Right hindlimb (tissue), 1 donor: ENCODE measurements at places on chromosomes 5 and 9.

DNA sequence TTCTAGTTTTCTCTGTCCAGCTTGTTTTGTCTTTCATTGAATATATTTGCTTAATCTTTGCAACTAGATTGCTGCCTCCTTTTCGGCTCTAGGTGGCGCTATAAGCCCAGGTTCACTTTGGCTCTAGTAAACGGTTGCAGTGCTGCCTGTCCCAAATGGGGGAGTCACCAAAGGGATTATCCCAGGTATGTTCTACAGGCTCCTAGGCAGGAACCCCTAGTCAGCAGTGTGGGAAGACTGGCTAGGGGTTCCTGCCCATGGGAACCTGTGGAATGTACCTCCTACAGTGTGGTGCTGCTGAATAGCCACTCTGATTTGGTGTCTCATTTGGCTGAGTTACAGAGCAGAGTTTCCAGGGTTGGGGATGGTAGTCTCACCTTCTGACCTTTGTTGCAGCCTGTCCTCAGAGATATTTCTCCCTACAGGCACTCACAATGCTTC lies 85.2 kb downstream of the ARSB start:
- DNase-seq = no peak

- no peak for DNase-seq
Measured at GRCh38 chr5:83914199-83914598, 193.5 kb upstream of the HAPLN1 start.

GRCh38 chr5:172661526-172661925 lies 20.5 kb downstream of the NEURL1B start:
- DNase-seq = no peak

GRCh38 chr5:149550594-149551226 lies 529 bp downstream of the CSNK1A1 start:
- DNase-seq = no peak

- DNase-seq = peak; percentile 92
Measured at GRCh38 chr9:73132034-73132776, 19.5 kb upstream of the ANXA1 start.

DNA sequence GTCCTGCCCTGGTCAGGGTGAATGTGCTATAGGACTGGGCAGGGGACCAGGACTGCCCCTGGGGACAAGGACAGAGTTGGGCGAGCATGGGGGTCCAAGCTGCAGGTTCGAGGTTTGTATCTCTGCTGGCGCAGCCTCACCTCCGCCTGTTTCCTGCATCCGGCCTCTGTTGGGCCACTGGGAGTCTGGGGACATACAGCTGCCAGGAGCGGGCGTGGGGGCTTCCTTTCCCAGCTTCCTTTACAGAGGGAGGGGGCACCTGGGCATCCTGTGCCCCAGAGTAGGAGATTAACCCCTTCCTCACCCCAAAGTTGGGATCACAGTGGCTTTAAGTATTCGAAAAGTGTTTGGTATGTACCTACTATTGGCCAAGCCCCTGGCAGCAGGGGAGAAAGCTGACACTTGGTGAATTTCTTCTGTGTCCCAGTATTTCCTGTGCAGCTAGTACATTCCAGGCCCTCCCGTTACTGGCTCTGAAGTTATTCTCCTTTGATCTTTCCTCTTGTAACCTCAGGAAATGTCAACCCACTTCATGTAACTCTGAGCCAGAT lies 19.0 kb downstream of the OLFML2A start:
- DNase-seq = no peak

DNA sequence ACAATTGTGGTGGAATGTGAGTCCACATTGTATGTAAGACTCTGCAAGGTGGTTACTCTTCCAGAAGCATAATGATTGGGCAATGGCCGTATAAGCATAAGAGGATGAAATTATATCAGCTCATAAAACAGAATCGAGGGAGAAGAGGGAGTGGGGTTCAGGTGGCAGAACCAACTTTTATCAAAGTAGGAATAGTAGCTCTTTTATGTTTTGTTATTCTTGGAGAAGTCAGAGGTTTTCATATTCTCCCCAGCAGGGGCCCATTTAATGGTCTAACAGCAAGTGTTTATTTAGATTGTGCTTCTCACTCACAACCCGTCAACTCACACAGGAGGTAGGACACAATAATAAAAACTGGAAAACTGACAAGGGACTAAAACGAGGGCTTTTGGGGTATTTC lies 291.3 kb upstream of the CD180 start:
- DNase-seq = no peak

GRCh38 chr9:99628285-99628684 lies 193.4 kb upstream of the NR4A3 start:
- no peak for DNase-seq

DNA sequence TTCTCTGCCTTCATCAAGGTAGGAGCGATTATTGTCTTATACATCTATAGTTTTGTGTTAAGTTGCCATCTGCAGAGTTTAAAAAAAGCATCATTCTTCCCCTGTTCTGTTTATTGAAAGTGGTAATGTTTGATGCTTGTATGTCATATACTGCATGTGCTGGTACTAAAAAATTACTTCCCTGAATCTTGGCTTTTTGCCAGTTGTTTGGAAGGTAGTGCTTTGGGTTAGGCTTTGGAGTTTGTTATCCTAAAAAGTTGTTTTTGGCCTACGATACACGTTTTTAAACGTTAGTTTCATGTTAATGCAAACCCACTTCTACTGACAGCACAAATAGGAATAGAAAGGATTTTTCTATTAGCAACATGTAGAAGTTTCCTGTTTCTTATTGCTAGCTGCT lies 158.3 kb downstream of the GIN1 start:
- no peak for DNase-seq

- DNase-seq = no peak
Measured at GRCh38 chr5:132459031-132459982, 31.3 kb downstream of the IRF1 start.

DNA sequence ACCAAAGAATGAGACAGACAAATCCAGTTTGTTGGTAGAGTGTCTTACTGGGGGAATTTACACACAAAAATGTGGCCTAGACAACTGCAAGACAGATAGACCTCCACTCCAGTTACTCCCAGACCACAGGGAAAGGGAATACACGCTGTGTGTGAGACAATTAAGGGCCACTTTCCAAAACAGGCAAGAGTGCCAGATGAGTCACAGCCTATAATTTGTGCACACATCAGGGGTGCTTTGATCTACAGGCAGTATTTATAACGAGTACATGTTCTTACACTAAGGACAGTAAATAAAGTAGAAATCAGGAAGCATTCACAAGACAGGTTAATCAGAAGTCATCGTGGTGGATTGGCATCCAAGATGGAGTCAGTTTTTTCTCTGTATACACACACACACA lies 114.8 kb downstream of the ZNF622 start:
- DNase-seq = no peak

- DNase-seq = peak; percentile 74
Measured at GRCh38 chr9:129140397-129141065, 29.3 kb downstream of the PTPA start.

DNA sequence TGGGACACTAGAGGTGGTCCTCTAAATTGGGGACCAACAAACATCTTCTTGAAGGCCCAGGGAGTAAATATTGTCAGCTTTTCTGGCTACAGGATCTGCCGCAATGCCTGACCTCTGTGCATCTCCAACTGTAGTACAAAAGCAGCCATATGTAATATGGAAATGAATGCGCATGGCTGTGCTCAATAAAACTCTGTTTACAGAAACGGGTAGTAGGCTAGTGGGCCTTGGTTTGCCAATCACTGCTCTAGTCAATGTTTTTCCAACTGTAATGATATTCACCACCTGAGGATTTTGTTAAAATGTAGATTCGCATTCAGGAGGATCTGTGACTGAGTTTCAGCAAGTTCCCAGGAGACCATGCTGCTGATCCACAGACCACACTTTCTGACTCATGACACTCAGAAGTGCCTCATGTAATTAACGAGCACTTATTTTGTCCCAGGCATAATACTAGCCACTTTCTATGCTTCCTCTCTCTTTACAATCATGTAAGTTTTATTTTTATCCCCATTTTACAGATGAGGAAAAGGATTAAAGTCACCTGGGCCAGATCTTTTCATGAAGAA lies 96.9 kb downstream of the MED27 start:
- no peak for DNase-seq

DNA sequence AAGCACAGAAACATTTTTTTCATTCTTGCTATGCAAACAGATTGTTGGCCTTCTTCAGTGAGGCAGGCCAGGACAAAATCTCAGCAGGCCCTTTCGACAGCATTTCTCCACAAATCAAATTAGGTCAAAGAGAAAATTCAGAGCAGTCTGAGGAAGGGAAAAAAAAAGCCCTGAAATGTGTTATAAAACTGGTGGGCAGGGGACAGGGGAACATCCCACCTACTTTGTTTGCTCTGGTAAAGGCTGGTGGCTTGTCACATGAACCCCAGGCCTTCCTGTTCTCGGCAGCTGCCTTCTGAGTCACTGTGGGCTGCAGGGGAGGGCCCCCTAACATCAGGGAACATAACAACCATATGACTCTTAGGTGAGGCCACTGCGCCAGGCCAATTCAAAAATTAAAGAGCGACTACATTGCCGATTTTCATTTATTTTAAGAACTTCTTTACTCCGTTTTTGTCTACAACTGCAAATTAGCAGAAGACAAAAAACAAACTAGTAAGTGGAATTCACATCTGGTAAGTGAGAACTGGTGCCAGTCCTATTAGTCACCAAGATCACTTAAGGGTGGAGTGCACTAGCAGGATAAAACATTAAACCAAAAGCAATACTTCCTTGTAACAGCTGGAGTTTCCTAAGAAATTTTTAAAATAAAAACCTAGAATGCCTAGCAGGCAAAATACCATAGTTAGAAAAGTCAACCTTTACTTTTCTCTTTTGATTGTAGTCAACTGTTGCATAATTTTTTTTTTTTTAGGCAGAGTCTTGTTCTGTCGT lies 46.2 kb upstream of the DENND4C start:
- peak; percentile 75 for DNase-seq

GRCh38 chr5:37071901-37072581 lies 177.1 kb downstream of the CPLANE1 start:
- no peak for DNase-seq

GRCh38 chr9:114163517-114163951 lies 8.2 kb downstream of the COL27A1 start:
- DNase-seq = peak; percentile 85

GRCh38 chr9:32926911-32927310 lies 74.5 kb downstream of the APTX start:
- DNase-seq = no peak

DNA sequence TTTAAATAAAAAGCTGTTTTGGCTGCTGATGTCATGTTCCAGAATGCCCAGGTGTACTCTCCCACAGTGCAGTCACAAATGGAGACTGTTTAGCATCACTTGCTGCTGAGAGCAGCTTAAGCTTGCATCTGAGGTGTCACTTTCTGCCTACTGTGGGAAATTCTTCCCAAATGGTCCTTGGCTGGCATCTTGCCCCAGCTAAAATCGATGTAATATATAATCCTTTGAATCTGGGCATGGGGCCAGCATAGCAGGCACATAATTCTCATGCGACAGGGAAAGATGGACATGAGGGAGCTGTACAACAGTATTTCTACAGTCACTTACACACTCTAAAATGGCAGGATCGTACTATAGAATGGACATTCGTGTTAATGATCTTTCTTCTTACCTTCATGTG lies 144.3 kb downstream of the MACIR start:
- no peak for DNase-seq

- no peak for DNase-seq
Measured at GRCh38 chr9:76269789-76270188, 124.4 kb downstream of the RFK start.
